Suppressor macrophage (primary cell): ENCODE measurements at places on chromosomes 5 and 9.
A peak's percentile ranks its signal among the peaks of the same experiment; 100 is the strongest.

DNA sequence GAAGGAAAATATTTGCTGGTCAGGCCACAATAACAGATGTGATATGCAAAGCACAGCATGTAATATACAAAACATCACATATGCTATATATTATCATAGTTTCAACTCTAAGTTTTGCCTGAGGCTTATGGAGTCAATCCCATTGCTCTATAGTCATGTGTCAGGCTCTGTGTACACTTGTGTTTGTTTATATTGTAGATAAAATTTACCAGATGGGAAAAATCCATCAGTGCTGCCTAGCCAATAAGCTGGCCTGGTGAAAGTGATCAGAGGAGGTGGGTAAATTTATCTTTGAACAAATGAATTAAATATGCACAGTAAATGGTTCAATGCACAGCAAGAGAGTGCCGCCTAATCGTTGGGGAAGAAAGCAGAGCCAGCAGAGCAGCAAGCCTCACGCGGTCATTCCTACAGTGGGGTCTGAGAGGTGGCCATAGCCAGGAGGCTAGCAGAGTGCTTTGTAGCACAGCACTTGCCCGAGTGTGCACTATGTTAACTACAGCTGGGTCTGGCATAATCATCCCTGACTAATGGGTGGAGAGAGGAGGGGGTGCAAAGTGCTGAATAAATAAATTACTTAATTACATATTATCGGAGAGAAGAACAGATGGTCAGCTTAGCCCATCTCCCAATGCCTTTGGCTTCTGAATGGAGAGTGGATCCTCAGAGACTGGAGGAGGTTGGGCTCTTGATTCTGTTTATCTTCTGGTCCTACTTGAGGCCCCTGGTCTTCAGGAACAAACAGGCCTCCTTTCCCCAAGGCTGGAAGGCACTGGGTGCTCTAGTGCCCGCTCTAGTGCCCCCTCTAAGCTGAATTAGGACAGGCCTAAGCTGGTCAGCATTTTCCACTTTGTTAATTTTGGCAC, 153.5 kb downstream of the MAT2B start:
- DNase-seq: no peak

DNA sequence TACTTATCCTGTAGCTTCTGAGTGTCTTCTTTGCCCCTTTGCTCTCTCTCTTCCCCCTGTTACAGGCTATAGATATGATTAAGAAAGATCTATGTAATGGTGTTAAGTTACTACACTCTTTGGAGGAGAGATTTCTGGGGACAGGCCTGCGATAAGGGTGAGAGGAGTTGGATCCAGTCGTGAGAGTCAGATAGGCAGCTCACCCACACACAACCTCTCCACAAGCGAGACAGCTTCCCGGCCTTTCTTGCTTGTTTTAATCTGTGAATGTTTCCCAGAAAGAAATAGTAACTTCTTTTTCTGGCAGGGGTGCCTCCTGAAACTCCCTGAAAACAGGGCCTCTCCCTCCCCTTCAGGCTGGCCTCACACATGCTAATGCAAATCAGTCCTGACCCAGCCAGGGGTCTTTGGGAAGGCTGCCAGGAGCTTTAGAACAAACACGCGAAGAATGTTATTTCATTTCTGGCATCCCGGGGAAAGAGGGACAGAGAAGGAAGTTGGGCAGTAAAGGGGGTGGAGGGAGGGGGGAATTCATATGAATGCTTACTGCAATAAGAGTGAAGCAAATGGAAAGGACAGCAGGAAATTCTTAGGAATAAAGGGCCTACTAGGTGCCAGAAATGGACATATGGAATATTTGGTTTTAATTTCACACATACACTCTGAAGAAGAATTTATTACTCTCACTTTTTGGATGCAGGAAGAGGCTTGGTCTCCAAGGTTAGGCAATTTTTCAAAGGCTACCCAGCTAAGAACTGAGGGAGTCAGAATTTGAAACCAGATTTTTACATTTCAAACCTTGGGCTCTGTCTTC, 215.8 kb upstream of the TRIM32 start:
- DNase-seq: no peak

DNA sequence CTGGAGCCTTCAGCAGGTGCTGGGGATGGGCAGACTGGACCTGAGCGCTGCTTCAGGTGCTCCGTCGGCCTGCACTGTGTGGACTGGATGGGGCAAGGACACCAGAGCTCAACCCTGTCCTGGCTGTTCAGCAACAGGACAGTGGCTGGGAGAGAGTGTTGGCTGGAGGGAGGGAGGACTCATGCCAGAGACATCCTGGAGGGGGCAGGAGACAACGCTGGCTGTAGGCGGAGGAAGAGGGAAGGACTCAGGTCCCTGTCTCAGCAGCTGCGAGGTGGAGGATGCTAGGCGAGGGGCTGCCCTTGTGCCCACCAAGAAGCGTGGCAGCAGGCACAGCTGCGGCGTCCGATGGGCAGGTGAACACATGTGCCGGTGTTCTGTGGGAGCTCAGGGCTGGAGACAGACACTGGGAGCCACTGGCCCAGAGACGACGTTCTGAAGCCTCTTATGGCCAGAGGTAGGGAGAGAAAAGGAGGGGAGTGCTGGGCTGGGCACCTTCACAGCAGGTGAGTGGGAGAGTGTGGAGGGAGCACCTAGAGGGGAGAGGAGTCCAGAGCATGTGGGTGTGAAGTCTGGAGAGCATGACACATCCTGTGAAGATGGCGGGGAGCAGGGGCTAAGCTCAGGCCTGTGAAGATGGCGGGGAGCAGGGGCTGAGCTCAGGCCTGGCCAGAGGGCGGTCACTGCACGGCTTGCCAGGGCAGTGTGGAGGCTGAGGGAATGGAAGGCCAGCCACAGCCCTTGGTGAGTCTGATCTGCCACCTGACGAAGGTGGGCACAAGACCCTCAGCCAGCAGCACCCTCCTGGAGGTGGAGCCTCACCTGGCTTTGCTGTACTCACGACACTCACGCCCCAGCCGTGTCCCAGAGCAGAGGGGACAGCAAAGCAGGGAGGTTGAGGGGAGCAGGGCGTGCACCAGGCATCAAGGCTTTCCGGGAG, 79.1 kb upstream of the FCN1 start:
- DNase-seq: no peak

GRCh38 chr9:108213511-108213910, 642.3 kb downstream of the ACTL7B start:
- no peak for DNase-seq

DNA sequence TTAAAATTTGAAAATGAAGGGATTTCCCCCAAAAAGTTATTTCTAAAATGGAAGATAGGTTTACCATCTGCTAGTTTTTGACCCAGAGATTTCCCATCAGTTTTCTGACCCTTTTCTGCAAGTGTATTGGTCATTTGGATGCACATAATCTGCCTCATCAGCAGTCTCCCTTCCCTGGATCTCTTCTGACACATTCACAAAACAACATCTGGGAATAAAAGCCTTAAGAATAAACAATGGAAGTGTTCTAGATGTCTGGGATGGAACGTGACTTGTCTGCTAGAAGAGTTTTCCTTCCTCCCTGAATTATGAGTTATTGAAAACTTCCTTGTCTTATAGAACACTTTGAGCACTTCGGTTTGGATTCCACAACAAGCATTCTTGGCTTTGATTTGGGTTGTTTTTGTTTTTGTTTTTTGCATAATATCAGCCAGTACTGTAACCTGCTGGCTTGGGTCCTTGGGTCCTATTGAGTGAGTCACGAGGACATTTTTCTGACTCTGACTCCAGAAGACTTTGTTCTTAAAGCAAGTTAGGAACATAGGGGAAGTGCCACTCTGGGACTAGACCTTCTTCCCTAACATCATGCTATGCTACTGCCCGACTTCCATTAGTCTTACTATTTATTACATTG, 18.2 kb upstream of the ESM1 start:
- no peak for DNase-seq

- no peak for DNase-seq
Measured at GRCh38 chr5:165836046-165836445, 2330.6 kb downstream of the MAT2B start.

DNA sequence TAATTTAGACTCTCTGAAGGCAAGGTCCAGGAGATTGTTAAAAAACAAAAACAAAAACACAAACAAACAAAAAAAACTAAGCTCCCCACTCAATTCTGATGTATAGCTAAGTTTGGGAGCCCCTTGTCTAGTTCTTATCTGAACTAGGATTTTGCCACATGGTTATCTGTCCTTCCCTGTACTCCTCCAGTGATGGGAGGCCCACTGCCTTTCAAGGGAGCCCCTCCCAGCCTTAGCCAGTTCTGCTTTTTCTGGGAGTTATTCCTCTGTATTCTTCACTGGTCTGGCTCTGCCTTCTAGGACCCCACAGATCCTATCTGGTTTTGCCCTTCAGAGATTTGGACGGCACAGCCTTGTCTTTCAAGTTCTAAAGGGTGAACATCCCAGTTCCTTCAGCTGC, 2.1 kb upstream of the ALDH1B1 start:
- DNase-seq: no peak

GRCh38 chr5:68382640-68383039, 167.1 kb downstream of the PIK3R1 start:
- peak; percentile 50 for DNase-seq

- DNase-seq: no peak
Measured at GRCh38 chr5:28523888-28524635, 1485.7 kb upstream of the CDH9 start.

DNA sequence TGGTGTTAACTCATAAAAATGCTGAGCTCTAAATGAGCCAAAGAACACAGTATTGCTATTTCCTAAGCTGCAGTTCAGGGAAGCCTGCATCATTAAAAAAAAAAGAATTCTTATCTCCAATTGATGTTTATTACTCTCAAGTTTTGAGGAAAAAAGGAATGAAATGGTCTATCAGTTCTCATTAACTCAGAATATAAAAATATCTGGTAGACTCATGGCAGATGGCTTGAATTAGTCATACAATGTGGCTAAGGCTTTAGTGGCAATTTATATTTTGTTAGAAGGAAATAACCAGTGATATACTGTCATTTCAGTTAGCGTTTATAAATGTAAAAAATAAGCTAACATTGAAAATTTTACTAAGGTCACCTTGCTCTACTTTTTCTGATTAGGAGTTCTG, 1403.4 kb upstream of the C9orf72 start:
- DNase-seq: no peak

GRCh38 chr9:124802426-124802825, 25.5 kb downstream of the OLFML2A start:
- peak; percentile 48 for DNase-seq

- peak; percentile 87 for DNase-seq
Measured at GRCh38 chr9:72292874-72293607, 72.0 kb downstream of the ZFAND5 start.

DNA sequence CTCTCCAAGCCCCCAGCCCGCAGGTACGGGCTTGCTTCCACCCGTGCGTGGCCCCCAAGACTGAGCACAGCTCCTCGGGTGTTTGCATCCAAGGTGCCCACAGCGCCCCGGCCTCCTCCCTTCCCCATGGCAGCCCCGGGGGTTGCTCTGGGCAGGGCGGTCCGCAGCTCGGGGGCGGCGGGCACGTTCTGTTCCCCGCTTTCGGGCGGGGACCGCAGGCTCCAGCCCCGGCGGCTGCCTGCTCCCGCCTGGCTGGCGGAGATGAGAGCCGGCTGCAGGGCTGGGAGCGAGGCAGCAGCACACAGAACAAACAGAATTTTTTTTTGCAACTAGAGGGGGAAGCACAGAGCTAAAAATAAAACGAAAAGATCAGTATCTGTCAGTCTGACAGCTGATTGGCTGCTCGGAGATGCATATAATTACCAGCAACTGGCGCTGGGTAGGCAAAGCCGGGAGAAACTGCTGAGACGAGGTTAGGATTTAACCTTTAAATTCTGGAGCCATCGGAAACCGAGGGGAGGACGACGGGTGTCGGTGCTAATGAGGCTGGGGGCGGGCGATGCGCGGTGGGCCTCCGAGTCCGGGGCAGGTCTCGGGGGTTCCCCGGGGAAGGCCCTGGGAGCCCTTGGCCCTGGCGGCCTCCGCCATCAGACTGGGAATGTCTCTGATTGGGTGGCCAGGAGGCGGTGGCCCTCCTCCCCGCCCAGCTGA, 142.7 kb upstream of the IER5L start:
- peak; percentile 87 for DNase-seq

DNA sequence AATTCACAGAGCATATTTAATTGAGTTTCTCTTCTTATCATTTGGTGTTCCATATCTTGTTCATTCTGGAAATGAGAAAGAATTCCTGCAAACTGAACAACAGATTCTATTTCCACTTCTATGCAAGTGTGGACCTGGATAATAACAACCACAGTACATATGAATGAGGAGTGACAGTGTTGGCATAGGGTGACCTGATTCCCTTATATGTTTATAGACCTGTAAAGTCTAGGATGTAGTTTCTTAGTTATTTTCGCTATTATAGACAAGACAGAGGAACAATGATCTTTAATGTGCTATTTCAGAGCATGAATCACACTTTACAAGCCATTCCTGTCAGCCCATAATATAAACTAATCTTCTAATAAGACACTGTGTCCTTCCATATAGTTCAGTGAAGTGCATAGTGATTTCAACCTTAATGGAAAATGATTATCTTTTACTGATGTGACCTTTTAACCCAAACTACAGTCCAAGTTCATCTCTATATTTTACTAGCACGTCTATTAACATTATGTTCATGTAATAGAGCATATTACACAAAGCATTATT, 88.2 kb upstream of the FAM174A start:
- DNase-seq: no peak

GRCh38 chr5:76947082-76947503, 5.8 kb upstream of the CRHBP start:
- no peak for DNase-seq

- DNase-seq: peak; percentile 43
Measured at GRCh38 chr5:65774346-65774745, 52.3 kb downstream of the NLN start.

DNA sequence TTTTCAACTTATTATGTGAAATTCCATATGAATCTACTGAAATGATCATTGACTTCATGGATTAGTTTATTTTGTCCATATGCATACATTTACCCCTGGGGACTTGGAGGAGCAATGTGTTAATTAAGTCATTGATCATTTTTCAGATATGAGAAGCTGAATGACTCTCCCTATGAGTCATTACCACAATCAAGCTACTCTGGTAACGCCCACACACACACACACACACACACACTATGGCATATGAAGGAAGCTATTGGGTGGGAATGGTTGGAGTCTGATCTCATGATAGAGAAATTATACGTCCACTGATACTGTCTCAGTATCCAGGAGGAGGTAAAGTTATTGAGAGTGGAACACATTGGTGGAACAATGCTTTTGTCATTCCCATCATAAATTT, 528.9 kb downstream of the AGTPBP1 start:
- DNase-seq: peak; percentile 2

GRCh38 chr5:156367597-156367996, 40.6 kb downstream of the SGCD start:
- DNase-seq: no peak

DNA sequence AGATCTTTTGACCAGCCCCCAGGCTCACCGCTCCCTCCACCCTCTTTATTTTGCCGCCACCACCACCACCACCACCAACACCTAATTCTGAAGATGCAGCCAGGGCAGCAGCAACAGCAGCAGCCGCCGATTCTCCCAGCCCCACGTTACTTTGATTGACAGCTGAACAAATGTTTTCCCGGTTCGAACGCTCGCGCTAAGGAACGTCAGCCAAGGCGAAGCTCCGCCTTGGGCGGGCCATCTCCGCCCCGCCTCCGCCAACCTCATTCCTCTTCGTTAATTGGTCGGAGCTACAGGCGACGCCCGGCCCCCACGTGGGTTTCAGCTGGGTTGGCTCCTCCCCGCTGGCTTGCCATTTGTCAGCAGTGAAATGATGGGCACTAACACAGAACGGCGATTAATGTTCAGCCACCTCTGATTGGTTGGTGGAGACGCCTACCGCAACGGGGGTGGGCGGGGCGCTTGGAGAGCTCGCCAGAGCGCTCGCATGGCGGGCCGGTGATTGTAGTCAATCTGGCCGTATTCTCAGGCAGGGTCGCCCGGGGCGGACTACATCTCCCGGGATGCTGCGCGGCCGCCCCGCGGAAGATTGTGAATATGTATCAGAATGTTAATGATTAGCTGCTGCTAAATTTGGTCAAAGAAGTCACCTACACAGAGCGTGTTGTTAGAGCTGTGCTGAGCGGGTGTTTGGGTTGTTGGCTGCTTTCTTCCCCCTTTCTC, at the start of gene TLE4:
TSS of gene TLE4 (plus strand) at position 657 of the 723 bp plus-strand sequence. CDS start 826 bp downstream, outside the sequence.
- DNase-seq: peak; percentile 100
